T-helper 17 cell (primary cell): ENCODE measurements at places on chromosomes 5 and 9. TPM values are rescaled to one million over a fixed set of nuclear protein-coding genes. Genes with fewer than 3 reads are reported as not detected.

CCDC183 gene
- 1.8 TPM for total RNA-seq

ROR2 gene
- total RNA-seq = 0.37 TPM

LCN9 gene
- total RNA-seq = not detected

BTNL3 gene
- not detected for total RNA-seq

RANBP17 gene
- not detected for total RNA-seq

GPR151 gene
- not detected for total RNA-seq

FSD1L gene
- total RNA-seq = 3.2 TPM

ZNF79 gene
- total RNA-seq = 7.9 TPM

PTPN3 gene
- not detected for total RNA-seq

RASEF gene
- not detected for total RNA-seq

SGCD gene
- not detected for total RNA-seq

TLX3 gene
- not detected for total RNA-seq

C9orf153 gene
- total RNA-seq = 0.21 TPM

PCDHA3 gene
- total RNA-seq = not detected

DOCK8 gene
- total RNA-seq = 160 TPM

DND1 gene
- 1.2 TPM for total RNA-seq

PRR7 gene
- 40.1 TPM for total RNA-seq

PHYHD1 gene
- 0.45 TPM for total RNA-seq
